ENCODE measurements at places on chromosomes 5 and 9. TPM values are rescaled to one million over a fixed set of nuclear protein-coding genes. Genes with fewer than 3 reads are reported as not detected.
A peak's percentile ranks its signal among the peaks of the same experiment; 100 is the strongest.

Gene LTC4S
- total RNA-seq = not detected

Gene SMIM33
- total RNA-seq = not detected

- no peak for DNase-seq
Observed at GRCh38 chr9:105445203-105445881, 2.5 kb upstream of the FSD1L start.

DNA sequence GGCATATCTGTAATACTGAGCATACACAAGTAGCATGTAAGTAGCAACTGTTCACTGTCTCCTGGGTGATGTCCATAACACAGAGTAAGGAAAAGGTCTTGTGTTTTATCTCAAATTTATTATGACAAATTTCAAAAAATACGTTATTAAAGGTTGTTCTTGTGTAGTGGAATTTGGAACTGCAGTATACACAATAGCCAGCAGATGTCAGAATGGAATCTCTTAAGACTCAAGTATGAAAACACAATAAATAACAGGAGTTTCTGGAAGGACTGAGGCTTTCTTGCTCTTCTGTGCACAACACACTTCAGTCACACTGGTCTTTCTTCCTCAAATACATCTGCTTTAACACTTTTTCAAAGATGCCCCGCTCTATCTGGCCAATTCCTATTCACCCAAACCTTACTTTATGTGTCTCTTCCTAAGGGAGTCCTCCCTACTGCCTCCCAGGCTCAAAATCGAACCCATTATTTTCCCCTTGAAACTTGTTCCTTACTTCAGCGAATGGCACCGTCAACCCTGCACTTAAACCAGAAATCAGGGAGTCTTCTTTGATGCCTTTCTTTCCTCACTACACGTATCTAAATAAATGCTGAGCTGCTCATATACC is 6.5 kb upstream of the FBXO10 start:
- DNase-seq = peak; percentile 63

GRCh38 chr5:313265-313664 is 8.2 kb upstream of the AHRR start:
- no peak for DNase-seq

DNA sequence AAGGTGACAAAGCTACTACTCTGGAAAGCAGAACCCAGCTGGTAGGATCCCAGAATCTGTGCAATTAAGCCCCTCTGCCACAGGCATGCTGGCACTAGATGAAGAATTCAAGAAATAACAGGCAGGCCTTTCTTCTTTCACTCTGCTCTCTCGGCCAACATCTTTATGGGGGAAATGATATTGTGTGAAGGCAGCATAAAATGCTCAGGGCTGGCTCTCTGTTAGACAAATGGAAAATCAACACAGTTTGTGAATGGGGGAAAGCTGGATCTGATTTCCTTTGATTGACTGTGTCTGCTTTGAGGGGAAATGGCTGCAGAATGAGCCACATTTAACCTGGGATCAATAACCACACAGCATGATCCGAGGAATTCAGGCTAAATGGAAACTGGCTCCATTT is 29.1 kb upstream of the AKNA start:
- no peak for DNase-seq

GRCh38 chr5:76954383-76954763 is 1.5 kb downstream of the CRHBP start:
- no peak for DNase-seq

DNA sequence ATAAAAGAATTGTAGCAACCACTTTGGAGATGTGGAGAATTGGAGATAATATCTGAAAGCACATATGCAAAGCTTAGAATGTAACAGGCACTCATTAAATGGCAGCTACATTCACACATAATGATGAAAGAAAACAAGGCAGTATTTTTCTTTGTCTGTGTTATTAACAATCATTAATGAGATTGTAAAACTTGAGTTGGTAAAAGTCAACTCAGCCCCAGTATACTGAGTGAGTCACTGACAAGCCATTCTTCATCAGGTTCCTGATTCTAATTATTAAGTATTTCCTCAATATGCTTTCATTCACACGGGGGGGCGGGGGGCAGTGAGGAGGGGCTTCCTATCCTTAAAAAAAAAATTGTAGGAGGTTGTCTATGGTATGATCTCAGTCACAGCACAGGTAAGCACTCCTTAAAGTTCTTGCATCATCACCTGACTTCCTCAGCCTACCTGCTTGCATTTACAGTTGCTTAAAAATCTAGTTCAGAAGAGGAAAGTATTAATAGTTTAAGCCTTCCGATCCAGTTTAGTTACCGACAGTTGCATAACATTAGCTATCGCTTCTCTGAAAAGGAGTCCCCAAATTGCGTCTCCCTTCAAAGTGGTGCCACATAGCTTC is 379.8 kb downstream of the EFNA5 start:
- no peak for DNase-seq

Gene AGXT2
- not detected for total RNA-seq
